Substantia nigra (tissue), 51 donors: ENCODE measurements at places on chromosomes 4 and X.

GRCh38 chrX:21698272-21698671 is 40.1 kb upstream of the KLHL34 start:
- no peak for DNase-seq

GRCh38 chr4:53066155-53066554 is 204.0 kb downstream of the RASL11B start:
- DNase-seq, result no peak

DNA sequence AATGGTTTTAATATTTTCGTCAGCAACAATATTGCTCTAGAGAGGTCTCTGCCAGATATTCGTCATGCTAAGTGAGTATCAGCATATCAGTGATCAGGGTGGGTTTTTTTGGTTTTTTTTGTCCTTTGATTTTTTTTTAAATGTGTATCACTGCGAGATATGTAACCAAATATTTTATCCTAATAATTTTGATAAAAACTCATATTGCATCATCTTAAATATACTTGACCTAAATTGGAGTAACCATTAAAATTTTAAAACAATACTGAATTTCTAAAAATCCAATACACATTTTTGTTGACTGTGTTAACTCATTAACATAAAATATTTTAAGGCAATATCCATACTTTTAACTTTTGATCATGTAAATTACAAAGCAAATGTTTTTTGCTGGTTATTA is 498.5 kb downstream of the GALNTL6 start:
- DNase-seq, result no peak

DNA sequence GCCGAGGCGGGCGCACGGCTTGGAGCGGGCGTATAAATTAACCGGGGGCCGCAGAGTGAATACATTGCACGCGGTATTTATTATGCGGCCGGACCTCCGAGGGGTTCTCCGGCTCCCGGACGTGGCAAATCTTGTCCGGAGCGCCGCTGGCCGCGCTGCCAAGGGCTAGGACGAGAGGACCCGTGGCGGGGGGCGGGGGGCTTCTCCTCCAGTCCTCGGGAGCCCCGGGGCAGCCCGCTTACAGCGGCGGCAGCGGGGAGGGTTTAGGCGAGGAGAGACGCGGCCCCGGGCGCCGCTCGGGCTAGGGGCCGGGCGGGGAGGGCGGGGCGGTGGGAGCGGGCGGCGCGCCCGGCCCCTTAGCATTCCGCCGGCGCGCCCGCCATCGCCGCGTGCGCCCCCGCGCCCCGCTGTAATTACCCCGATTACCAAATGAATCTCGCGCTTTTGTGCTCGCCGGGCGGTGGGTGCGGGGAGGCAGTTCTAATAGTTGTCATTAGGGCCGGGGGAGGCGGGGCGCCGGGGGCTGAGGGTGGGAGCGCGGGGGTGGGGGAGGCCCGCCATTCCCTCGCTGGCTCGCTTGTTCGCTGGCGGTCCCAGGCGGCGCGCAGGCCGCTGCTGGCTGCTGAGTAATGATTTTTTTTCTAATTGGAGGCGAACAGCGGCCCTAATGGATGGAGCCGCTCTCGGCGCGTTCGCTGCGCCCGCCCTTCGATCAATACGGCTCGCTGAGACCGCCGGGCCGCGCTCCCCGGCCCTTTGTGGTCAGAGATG is 276.6 kb downstream of the BCOR start:
- DNase-seq, result no peak

DNA sequence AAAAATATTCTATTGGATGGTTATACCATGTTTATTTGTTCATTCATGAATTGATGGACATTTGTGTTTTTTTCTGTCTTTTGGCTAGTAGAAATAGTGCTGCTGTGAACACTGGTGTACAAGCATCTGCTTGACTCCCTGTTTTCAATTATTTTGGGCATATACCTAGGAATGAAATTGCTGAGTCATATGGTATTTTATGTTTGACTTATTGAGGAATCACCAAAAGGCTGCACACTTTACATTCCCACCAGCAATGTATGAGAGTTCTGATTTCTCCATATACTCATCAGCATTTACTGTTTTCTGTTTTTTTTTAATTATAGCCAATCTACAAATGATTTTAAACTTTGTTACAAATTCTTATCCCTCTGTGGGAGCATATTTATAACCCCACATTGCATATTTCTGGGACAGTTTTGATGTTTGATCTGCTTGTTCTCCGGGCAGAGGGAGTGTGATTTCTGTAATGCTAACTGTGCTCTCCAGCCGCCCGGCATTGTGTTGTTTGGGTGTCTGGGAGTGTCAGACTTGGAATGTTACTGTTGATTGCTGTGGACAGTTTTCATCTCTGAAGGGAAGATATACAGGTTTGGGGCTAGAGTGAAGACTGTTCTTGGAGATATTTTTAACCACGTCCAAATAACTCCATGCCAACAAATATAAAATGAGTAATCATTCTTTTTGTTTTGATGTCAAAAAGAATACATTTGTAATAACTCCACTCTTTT is 60.5 kb upstream of the PGRMC2 start:
- no peak for DNase-seq
